ENCODE measurements at places on chromosomes 5 and 9.

DNA sequence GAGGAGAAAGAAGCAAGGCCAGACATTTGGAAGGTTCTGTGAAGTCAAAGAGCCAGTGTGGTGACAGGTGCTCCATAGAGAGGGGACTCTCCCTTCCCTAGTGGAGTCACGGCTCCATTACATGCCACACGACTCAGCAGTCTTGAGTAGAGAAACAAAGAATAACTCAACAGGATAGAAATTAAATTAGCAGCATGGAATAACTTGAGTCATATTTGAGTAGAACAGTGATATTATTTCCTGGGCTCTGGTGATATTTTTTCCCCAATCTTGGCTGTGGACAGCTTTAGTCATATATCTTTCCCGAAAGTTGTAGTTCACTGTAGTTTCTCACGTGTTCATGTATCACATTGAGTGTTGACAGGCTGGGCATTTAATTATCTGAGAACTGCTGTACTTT is 149.7 kb upstream of the EFNA5 start:
- no peak for DNase-seq

DNA sequence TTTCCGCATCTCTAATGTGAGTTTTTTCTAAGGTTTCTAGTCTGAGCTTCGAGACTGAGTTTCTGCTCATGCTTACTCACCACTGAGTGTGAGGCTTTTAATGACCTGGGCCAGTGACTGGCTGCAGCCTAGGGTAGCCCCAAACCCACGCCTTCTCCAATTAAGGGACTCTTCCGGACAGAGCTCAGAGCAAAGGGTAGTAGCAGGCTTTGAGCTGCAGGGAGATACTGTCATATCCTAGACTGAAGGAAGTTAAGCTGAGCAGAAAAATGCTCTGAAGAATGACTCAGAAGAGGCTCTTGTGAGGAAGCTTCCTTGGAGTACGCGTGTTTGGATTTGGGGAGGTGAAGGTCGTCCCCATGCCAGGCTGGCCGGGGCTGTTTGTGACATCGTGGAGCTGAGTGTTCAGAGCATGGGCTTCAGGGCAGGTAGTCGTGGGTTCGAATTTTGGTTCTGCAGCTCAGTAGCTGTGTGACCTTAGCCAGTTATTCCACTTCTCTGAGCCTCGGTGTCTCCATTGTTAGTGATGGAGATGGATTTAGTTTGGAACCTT is 3.5 kb downstream of the USP20 start:
- DNase-seq = peak; percentile 73

- peak; percentile 36 for DNase-seq
Measured at GRCh38 chr9:4547016-4547415, 56.7 kb downstream of the SLC1A1 start.

DNA sequence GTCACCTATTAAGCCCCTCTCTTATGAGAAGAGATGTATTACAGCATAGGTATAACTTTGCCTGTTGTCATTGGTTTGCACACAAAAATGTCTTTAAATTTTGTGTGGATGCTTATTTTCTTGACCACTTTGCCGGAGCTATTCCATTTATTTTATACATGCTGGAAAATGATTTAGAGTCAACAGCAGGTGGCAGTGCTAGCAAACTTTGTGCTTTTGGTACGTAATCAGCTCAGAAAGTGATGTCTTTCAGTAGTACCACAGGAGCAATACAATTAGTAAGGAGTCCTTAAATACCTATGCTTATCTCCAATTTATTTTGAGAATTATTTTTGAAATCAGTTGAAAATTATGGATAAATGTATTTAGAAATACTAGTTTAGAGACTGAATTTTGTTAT is 19.8 kb upstream of the NUDT12 start:
- DNase-seq = no peak

Data from AG04449 (cell line).